ENCODE measurements at places on chromosomes 16 and 17.

DNA sequence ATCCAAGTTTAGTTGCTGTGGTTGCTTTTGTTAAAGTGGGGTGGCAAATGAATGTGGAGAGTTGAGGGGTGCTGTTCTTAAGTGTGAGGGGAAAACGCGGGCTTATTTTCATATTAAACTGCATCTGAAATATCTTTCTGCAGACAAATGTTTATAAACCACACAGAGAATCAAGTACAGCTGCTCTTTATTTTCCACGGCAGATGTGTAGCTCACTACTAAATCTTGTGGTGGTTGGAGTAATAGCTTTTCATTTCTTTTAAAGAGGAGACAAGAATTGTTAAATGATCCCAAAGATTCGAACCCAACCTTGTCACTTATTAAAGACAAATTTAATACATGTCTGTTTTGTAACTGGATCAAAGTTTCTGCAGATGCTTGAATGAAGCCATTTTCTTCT lies 2.1 kb downstream of the CLTC start:
- DNase-seq: no peak

GRCh38 chr17:52660692-52661091 lies 502.2 kb upstream of the CA10 start:
- no peak for DNase-seq

DNA sequence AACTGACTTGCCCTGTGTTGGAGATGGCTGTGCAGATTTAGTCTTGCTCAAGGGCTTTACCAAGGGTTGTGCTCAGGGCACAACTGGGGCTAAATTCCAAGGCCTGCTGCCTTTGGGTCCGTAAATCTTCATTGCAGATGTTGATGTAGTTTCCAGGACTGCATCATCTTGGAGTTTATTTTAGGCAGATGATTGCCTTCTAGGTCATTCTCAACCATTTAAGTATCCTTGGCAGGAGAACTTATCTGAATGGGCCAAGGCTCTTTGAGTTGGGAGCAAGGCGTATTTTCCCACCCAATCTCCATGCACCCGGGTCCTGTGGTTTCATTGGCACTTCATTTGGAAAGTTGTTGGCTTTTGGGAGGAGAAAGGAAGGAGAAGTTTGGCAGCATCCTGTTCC lies 200.3 kb downstream of the MSI2 start:
- no peak for DNase-seq

GRCh38 chr17:38453951-38454421 lies 25.7 kb downstream of the ARHGAP23 start:
- no peak for DNase-seq

DNA sequence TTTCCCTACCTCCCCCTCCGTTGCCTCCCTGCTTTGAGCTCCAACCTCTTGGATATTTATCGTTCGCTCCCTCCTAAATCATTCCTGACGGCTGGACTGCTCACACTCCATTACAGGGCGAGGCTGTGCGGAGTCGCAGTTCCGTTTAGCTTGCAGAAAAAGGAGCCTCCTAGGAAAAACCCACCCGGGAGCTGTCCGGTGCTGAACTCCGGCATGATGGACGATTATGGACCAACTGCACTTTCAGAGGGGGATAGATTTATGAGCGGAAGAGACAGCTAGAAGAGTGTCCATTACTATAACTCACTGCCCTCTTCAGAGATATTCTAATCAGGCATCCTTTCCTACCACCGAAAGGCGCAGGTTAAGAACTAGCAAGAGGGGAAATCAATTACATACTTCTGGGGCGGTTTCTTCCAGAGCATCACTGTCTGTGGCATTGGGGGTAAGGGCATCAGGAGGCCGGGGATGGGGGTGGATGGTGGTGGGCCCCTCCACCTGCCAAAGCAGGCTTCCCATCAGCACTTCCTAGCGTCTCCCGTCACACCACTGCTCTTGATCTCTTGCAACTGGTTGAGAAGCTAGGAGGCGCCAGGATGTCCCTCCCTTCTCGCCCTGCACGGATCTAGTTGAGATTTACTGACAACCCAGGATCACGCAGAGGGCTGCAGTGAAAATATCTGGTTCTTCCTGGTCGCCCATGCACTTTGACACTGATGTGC lies 251.2 kb downstream of the ENGASE start:
- DNase-seq: peak; percentile 54
